ENCODE measurements at places on chromosomes 3 and 15. TPM values are rescaled to one million over a fixed set of nuclear protein-coding genes. Genes with fewer than 3 reads are reported as not detected.

Gene SLCO2A1
- 20.1 TPM for polyA plus RNA-seq

DNA sequence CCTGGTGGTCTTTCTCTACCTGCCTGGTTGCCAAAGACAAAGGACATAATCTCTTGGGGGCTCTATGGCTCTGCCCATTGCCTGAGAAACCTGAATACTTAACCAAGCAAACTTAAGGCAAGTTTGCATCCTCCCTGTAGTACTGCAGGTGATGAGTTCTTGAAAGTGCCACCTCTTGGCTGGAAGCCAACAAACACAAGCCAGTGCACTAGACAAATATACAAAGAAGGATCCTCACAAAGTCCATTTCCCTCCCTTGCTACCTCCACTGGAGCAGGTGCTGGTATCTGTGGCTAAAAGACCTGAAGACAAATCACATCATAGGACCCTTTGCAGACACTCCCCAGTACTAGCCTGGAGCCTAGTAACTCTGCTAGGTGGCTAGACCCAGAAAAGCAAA is 772.3 kb downstream of the SI start:
- DNase-seq, result no peak

Gene CASR
- 28.2 TPM for polyA plus RNA-seq

GRCh38 chr3:104855702-104856101 is 511.0 kb upstream of the ALCAM start:
- no peak for DNase-seq
